ENCODE measurements at places on chromosomes 16 and 17.

DNA sequence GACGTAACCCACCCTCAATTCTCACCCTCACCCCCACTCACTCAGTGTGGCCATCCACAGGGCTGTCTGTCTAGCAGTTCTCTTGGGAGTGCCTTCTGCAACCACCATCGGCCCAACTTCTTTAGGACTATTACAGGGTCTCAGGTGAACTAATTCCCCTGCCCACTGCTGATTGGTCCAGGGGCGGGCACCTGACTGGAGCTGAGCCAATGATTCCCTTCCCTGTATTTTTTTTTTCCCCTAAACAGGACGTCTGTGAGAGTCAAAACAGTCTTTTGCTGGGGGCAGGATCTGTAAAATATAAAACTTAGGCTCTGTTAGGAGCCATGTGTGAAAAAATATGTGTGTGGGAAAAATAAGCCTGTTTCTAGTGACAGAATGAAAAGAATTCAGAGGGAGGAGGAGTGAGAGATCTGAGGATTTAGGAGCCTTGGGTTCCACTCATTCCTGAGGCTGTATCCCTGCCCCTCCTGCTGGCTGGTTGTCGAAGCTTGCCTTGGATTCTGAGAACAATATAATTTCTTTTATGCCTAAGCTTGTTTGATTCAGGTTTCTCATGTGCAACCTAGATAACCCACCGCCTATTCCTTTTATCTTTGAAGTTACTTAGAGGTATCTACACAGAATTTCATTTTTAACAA, 115.0 kb downstream of the SPACA3 start:
- H3K4me3 ChIP-seq, result no peak overlapping the region
- no peaks in the 10 kb centered on the region for H3K4me1 ChIP-seq
- no peak for DNase-seq

DNA sequence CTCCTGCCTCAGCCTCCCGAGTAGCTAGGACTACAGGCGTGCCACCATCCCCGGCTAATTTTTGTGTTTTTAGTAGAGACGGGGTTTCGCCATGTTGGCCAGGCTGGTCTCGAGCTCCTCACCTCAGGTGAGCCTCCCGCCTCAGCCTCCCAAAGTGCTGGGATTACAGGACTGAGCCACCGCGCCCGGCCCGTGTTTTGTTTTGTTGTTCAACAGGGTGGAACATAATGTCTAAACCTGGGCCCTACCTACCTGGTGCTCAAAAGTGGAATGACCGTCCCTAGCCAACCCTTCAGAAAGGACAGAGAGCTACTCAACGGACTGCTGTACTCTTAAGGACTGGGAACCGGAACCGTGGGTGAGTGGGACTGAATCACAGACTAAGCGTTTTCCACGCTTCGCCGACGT, 772 bp upstream of the KIF22 start:
- peak overlapping the region; percentile 54 for H3K4me3 ChIP-seq
- peaks cover 5% of the 10 kb centered on the region for H3K4me1 ChIP-seq
- peak overlapping the region; percentile 77 for H3K27ac ChIP-seq
- no peaks in the 10 kb centered on the region for H3K36me3 ChIP-seq

DNA sequence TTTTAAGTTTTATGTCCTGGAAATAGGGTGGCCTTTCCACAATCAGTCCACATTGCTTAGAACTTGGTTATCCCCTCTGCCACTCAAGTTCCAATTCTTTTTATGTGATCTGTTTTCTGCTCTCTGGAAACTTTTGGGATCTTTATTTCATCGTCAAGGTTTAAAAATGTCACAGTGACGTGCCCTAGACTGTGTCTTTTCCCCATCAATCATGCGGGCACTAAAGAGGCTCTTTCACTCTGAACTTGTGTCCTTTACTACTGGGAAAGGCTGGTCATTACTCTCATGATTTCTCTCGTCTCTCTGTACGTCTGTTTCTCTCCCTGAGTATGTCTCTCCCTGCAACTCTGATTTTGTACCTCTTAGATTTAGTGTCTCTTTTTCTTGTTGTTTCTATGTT, 189.8 kb upstream of the AXIN2 start:
- peaks cover 3% of the 10 kb centered on the region for H3K27me3 ChIP-seq
- H3K4me3 ChIP-seq, result no peak overlapping the region
- no peak for DNase-seq

GRCh38 chr16:13621639-13622038, 298.3 kb upstream of the ERCC4 start:
- H3K4me3 ChIP-seq, result no peak overlapping the region
- no peaks in the 10 kb centered on the region for H3K36me3 ChIP-seq
- H3K27me3 ChIP-seq, result no peaks in the 10 kb centered on the region
- H3K4me1 ChIP-seq, result no peaks in the 10 kb centered on the region

GRCh38 chr17:4150096-4150495, 7.1 kb downstream of the CYB5D2 start:
- no peak overlapping the region for H3K4me3 ChIP-seq
- H3K27ac ChIP-seq, result no peak overlapping the region
- peaks cover 7% of the 10 kb centered on the region for H3K4me1 ChIP-seq
- no peak for DNase-seq

- no peak overlapping the region for H3K4me3 ChIP-seq
- no peak overlapping the region for H3K27ac ChIP-seq
- no peaks in the 10 kb centered on the region for H3K4me1 ChIP-seq
- DNase-seq, result peak; percentile 9
Measured at GRCh38 chr17:74862108-74862901, 2.6 kb upstream of the GRIN2C start.

All from IMR-90 (cell line).